Suprapubic skin (tissue), 4 donors: ENCODE measurements at places on chromosomes 7 and 10.

GRCh38 chr10:30160271-30160982 is 101.0 kb upstream of the JCAD start:
- DNase-seq: no peak
- H3K27ac ChIP-seq: no peak overlapping the region
- no peak overlapping the region for H3K4me3 ChIP-seq
- H3K36me3 ChIP-seq: no peaks in the 10 kb centered on the region

DNA sequence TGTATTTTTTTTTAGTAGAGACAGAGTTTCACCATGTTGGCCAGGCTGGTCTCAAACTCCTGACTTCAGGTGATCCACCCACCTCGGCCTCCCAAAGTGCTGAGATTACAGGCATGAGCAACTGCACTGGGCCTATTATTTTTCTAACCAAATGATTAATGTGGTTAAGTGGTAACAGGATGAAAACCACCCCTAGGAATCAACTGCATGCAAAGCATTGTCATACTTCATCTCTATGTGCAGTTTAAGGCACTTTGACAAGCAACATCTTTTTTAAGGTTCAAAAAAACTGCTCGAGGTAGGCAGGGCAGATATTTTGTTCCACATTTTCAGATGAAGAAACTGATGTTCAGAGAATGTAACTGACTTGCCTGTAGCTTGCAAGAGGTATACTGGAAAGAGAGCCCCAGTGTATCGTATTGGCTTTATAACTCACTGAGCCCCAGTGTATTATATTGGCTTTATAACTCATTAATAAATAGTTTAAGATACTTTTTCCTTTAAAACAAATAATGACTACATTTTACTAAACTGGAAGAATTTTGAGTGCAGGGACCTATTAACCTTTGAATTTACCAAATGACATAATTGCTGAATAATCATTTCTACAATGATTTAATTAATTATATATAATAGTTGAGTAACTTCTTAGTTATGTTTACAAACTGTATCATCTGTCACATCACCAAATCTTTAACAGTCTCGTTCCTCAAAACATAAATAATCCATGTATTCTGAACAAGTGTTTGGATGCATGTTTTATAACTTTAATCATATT is 38.1 kb downstream of the RTKN2 start:
- H3K27me3 ChIP-seq: no peaks in the 10 kb centered on the region
- no peaks in the 10 kb centered on the region for H3K4me1 ChIP-seq
- no peaks in the 10 kb centered on the region for H3K36me3 ChIP-seq
- DNase-seq: no peak
- H3K27ac ChIP-seq: no peak overlapping the region
- no peak overlapping the region for H3K4me3 ChIP-seq

GRCh38 chr10:4677296-4678021 is 148.5 kb upstream of the AKR1E2 start:
- H3K4me3 ChIP-seq: no peak overlapping the region
- peaks cover 26% of the 10 kb centered on the region for H3K4me1 ChIP-seq
- DNase-seq: no peak
- H3K27ac ChIP-seq: peak overlapping the region; percentile 80
- H3K27me3 ChIP-seq: no peaks in the 10 kb centered on the region

DNA sequence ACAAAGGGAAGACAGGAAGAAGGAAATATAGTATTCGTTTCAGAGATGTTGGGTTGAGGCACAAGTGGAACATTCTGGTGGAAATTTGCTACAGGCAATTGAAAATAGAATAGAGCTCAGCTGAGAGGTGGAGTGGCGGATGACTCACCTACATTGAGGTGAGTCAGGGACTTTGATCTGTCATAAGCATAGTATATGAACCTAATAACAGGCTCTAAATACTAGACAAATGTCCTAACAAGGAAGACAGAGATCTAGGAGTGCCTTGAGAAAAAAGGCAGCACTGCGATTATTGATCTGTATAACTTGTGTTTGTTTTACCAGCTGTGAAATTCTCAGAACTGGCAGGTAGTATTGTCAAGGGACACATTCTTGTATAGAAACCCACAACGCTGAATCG is 907 bp upstream of the IFRD1 start:
- peak overlapping the region; percentile 94 for H3K27ac ChIP-seq
- no peaks in the 10 kb centered on the region for H3K36me3 ChIP-seq
- peak overlapping the region; percentile 71 for H3K4me3 ChIP-seq
- no peaks in the 10 kb centered on the region for H3K27me3 ChIP-seq

- H3K4me3 ChIP-seq: no peak overlapping the region
- H3K27ac ChIP-seq: no peak overlapping the region
- no peak for DNase-seq
- H3K27me3 ChIP-seq: no peaks in the 10 kb centered on the region
Measured at GRCh38 chr10:8981277-8981676, 926.8 kb downstream of the GATA3 start.

DNA sequence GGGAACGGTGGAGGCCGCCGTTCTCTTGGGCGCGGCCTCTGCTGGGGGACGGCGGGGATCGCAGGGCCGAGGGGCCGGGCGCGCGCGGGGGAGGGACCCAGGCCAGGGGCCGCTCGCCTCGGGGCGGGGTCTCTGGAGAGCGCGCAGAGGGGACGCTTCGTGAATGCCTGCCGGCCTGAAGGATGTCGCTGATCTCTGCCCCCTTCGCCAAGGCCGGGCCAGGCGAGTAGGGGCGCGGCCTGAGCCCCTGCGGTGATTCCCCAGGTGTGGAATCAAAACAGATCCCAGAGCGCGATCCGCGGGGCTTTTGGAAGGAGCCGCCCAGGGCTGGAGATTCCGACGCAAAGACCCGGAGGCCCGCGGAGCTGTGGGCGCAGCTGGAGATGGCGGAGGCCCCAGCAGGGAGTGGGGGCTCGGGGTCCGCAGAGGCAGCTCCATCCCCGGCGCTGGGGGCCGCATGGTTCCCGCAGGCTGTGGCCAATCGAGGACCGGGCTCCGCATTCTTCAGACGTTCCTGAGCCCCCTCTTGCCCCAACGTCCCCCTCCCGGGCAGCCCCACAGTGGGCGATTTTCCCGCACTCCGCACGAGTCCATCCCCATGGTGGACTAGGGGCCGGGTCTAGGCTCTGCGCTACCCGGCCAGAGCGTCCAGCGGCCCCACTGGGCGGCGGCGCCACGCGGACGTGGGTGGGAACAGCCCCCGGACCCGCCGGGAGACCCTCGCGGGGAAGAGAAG is 166.0 kb downstream of the ACTR3B start:
- H3K27ac ChIP-seq: no peak overlapping the region
- no peak for DNase-seq
- H3K4me3 ChIP-seq: peak overlapping the region; percentile 47
- peaks cover 12% of the 10 kb centered on the region for H3K4me1 ChIP-seq
- H3K36me3 ChIP-seq: no peaks in the 10 kb centered on the region
- H3K27me3 ChIP-seq: peaks cover 38% of the 10 kb centered on the region

GRCh38 chr7:110625294-110625693 is 465.6 kb upstream of the LRRN3 start:
- no peak overlapping the region for H3K4me3 ChIP-seq
- H3K27me3 ChIP-seq: no peaks in the 10 kb centered on the region
- no peak overlapping the region for H3K27ac ChIP-seq
- no peaks in the 10 kb centered on the region for H3K36me3 ChIP-seq

- H3K27me3 ChIP-seq: no peaks in the 10 kb centered on the region
- DNase-seq: no peak
- H3K36me3 ChIP-seq: no peaks in the 10 kb centered on the region
- H3K4me1 ChIP-seq: no peaks in the 10 kb centered on the region
- H3K4me3 ChIP-seq: no peak overlapping the region
- no peak overlapping the region for H3K27ac ChIP-seq
Measured at GRCh38 chr7:93817004-93817403, 73.5 kb downstream of the TFPI2 start.

DNA sequence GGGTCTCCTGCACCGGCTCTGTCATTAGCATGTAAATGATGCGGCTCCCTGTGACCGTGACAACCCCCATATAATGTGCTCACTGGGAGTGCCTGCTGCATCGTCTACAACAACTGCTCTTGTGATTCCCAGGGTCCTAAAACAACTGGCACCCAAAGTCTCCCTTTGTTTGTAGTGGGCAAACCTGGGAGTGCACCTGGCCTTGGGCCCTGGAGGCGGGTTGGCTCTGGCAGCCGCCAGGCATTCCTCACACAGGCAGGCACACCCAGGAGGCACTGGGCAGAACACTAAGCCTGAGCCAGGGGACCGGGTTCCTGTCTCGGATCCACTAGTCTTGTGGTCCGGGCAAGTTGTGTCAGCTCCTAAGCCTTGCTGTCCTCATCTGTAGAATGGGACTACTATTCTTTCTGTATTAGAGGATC is 115.5 kb upstream of the GPR26 start:
- no peaks in the 10 kb centered on the region for H3K36me3 ChIP-seq
- no peak overlapping the region for H3K27ac ChIP-seq
- DNase-seq: peak; percentile 17
- H3K4me1 ChIP-seq: no peaks in the 10 kb centered on the region

GRCh38 chr7:107659666-107660065 is 962 bp upstream of the SLC26A4 start:
- no peak overlapping the region for H3K4me3 ChIP-seq
- H3K4me1 ChIP-seq: peaks cover 19% of the 10 kb centered on the region
- peaks cover 51% of the 10 kb centered on the region for H3K27me3 ChIP-seq
- H3K36me3 ChIP-seq: no peaks in the 10 kb centered on the region

DNA sequence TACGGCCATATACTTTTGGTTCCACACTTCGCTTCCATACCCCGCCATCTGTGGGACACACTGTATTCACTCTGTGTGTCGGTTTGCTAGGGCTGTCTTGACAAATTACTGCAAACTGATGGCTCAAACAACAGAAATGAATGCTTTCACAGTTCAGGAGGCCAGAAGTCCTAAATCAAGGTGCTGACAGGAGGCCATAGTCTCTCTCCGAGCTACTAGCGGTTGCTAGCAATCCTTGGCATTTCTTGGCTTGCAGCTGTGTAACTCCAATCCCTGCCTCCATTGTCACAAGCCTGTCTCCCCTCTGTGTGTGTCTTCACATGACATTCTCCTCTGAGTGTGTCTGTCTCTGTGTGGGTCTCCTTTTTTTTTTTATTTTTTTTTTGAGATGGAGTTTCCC is 28.9 kb upstream of the BMPR1A start:
- H3K4me1 ChIP-seq: no peaks in the 10 kb centered on the region
- no peak overlapping the region for H3K27ac ChIP-seq
- H3K4me3 ChIP-seq: no peak overlapping the region

GRCh38 chr7:133789974-133790373 is 337.2 kb upstream of the LRGUK start:
- H3K36me3 ChIP-seq: no peaks in the 10 kb centered on the region
- no peaks in the 10 kb centered on the region for H3K4me1 ChIP-seq
- H3K4me3 ChIP-seq: no peak overlapping the region
- H3K27ac ChIP-seq: no peak overlapping the region

GRCh38 chr10:69389827-69390490 is 26.8 kb downstream of the TACR2 start:
- no peak overlapping the region for H3K27ac ChIP-seq
- peaks cover 37% of the 10 kb centered on the region for H3K4me1 ChIP-seq
- DNase-seq: no peak
- peaks cover 56% of the 10 kb centered on the region for H3K36me3 ChIP-seq
- no peak overlapping the region for H3K4me3 ChIP-seq
- no peaks in the 10 kb centered on the region for H3K27me3 ChIP-seq

DNA sequence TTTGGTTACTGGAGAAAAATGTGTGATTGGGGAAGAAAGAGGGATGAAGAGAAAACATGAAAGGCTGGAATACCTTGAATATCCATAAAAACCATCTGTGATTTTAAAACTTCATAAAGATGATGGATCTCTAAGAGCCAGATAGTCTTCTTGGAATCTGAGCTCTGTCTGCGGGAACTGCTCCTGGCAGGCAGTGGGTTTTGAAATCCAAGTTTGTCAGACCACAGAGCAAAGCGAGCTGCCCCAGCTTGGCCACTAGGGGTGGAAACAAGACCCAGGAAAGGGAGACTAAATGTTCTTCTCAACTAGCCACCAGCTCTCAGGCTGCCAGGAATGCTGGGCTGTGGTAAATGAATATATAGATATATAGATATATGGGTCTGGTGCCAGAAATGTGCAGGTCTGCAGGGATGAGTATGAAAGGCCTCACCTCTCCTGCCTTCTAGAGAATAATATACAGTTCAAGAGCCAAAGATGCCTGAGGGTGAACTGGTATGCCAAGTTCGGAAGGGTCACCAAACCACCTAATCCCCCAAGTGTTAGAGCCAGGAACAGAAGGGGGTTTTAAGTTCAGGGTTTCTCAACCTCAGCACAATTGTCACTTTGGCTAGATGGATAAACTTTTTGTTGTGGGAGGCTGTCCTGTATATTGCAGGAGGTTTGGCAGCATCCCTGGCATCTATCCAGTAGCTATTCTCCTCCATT is 208.8 kb downstream of the KCNMA1 start:
- no peak overlapping the region for H3K27ac ChIP-seq
- H3K4me1 ChIP-seq: no peaks in the 10 kb centered on the region
- no peak for DNase-seq
- no peak overlapping the region for H3K4me3 ChIP-seq
- H3K36me3 ChIP-seq: no peaks in the 10 kb centered on the region

- no peak overlapping the region for H3K4me3 ChIP-seq
- no peak overlapping the region for H3K27ac ChIP-seq
Measured at GRCh38 chr7:134669845-134670373, 23.3 kb downstream of the BPGM start.

- peak; percentile 80 for DNase-seq
- peak within 1 kb of the TSS; percentile 88 for H3K27ac ChIP-seq
- no peaks in the 10 kb centered on the region for H3K27me3 ChIP-seq
- peaks cover 19% of the 10 kb centered on the region for H3K4me1 ChIP-seq
Measured at GRCh38 chr7:92836489-92836999, at the start of gene CDK6. Gene CDK6, minus strand, starts transcription at chr7:92836573. Its CDS starts 3,250 bp downstream, at chr7:92833323.

DNA sequence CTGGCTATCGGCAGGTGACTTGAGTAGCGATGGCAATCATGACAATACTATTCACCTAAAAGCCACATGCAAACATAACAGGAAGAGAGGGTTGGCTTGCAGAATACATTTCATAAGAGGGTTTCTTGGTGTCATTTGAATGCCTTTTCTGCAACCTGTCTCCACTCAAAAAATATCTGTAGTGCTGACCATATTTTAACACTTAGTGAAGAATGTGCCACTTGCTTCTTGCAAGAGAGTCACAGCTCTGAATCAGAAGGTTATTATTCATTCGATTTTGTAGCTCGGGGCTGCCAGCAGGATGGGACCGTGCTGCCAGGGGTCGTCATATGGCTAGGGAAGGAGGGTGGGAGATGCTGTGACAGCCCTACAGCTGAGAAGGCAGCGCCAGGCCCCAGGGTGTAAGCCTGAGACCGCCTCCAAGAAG is 152.0 kb upstream of the PITRM1 start:
- no peak for DNase-seq
- peaks cover 17% of the 10 kb centered on the region for H3K4me1 ChIP-seq

GRCh38 chr7:101963693-101964092 is 146.3 kb downstream of the CUX1 start:
- H3K27me3 ChIP-seq: no peaks in the 10 kb centered on the region
- H3K36me3 ChIP-seq: no peaks in the 10 kb centered on the region
- no peaks in the 10 kb centered on the region for H3K4me1 ChIP-seq
- H3K27ac ChIP-seq: no peak overlapping the region

GRCh38 chr7:26593896-26594295 is 270.5 kb downstream of the SKAP2 start:
- H3K27ac ChIP-seq: no peak overlapping the region
- H3K36me3 ChIP-seq: no peaks in the 10 kb centered on the region
- peaks cover 9% of the 10 kb centered on the region for H3K4me1 ChIP-seq
